ENCODE measurements at places on chromosomes 3 and 15.
A peak's percentile ranks its signal among the peaks of the same experiment; 100 is the strongest.

GRCh38 chr3:128180436-128180835, 27.2 kb downstream of the EEFSEC start:
- peak; percentile 40 for DNase-seq

DNA sequence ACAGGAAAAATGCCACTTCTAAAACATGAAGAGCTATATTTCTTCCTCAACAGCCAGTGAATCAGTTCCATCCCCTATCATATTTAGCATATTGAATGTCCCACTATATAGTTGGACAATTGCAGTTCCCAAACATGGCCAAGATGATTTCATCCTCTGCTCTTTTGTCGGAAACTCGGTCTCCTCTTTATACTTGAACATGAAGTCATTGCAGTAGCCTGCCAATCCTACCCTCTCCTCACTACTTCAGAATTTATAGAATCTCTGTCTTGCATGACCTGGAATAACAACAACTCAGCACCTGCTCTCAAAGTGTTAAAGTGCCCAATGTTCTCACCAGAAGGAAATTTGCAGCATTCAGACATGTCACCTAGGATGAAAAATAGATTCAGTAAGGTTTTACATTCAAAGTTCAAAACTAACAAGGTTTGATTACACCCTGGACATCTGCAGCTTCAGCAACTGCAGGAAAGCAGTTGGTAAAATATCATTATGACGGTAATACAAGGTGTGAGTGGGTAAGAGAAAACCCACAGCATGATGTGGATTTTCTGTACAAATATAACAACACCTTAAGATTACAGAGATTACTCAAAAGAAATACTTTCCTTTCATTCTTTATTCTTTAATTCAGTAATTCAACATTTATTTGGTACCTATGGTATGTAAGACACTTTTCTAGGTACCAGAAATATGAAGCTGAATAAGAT, 52.5 kb downstream of the TP63 start:
- peak; percentile 26 for DNase-seq

DNA sequence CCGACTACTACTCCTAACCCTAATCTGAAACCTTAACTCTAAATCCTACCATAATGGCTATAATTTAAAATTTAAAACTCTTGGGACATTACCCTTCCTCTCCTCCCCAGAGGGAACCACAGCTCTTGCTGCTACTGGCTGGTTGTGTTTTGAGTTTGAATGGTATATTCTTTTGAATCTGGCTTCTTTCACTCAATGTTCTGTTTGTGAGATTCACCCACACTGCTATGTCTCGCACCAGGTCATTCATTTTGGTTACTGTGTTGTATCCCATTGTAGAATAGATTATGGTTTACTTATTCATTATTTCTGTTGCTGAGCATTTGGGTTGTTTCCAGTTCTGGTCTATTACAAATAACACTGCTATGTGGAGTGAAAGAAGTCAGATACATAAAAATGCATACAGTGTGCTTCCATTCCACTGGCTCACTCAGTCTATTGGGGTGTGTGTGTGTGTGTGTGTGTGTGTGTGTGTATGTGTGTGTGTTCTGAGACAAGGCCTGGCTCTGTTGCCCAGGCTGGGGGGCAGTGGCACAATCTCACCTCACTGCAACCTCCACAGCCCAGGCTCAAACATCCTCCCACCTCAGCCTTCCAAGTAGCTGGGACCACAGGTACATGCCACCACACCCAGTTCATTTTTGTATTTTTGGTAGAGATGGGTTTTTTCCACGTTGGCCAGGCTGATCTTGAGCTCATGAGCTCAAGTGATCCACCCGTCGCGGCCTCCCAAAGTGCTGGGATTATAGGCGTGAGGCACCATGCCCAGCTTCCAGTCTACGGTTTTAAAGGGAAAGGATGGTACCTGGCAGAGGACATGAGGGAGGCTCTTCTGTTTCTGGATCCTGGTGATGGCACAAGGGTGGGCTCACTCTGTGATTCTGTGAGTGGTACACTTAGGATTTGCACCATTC, 19.2 kb upstream of the SYNM start:
- no peak for DNase-seq

DNA sequence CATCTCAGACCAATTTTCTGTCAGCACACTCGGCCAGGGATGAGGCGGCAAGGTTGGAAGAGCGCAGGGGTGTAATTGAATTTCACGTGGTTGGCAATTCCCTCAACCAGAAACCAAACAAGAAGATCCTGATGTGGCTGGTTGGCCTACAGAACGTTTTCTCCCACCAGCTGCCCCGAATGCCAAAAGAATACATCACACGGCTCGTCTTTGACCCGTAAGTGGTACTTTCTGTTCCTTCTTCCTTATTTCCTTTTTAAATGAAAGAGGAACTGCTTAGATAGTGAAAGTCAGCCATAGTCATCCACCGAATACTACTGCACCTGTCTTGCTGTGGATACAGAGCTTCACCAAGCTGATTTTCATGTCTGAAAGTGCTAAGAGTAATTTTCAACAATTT, 60.1 kb downstream of the SGO1 start:
- no peak for DNase-seq

GRCh38 chr3:134903837-134904236, 108.8 kb downstream of the EPHB1 start:
- DNase-seq = no peak

- peak; percentile 59 for DNase-seq
These were observed 273.2 kb downstream of the MECOM start for GRCh38 chr3:169390271-169390670.

Data from NCI-H1417 (cell line).